ENCODE measurements at places on chromosomes 2 and 18.

- DNase-seq = no peak
Measured at GRCh38 chr2:189113963-189114362, 65.6 kb downstream of the COL5A2 start.

GRCh38 chr2:40164736-40165508 lies 287.0 kb downstream of the SLC8A1 start:
- no peak for DNase-seq

GRCh38 chr2:136116813-136117390 lies 1.0 kb downstream of the CXCR4 start:
- no peak for DNase-seq

- DNase-seq = no peak
Measured at GRCh38 chr2:230000118-230000841, 68.4 kb downstream of the SLC16A14 start.

DNA sequence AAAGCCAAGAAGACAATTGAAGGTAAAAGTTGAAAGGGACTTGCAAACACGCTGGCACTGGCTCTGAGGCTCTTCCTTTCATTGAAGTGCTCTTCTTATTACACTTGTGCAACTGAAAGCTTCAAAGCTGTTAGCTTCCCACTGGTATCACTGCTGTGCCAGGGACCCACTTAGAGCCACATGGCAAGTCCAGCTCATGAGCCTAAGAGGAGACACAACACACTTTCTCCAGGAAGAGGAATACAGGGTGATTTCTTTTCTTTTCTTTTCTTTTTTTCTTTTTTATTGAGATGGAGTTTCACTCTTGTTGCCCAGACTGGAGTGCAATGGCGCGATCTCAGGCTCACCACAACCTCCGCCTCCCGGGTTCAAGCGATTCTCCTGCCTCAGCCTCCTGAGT lies 218.2 kb downstream of the ATAD2B start:
- DNase-seq = no peak

DNA sequence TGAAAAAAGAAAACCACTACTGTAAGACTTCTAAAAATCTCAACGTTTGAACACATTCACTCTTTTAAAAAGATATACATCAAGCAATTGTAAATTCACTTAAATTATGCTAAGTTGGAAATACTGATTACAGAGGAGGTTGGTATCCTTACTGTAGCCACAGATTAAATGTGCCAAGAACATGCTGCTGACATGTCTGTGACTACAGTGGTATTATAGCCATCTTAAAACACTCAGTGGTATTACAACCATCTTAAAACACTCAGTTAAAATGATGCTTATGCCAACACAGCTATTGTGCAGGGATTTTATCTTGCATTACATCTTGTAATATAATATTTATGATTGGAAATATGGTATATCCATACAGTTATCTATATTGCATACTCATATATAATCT lies 50.0 kb downstream of the TMEM131 start:
- no peak for DNase-seq

DNA sequence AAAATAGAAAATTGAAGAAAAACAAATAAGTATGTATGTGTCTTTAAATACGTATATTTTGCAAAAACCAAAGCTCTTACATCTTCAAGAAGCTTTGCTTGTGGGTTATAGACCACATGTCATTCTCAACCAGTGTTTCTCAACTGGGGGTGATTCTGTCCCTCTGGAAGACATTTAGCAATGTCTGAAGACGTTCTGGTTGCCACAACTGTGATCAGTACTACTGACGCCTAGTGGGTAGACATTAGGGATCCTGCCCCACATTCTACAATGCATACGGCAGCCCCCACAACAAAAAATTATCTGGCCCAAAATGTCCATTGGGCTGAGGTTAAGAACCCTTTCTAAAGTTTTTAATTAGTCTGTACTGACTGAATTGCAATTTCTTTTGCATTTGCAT lies 48.4 kb downstream of the UNC50 start:
- DNase-seq = no peak

- no peak for DNase-seq
Measured at GRCh38 chr2:46076875-46077274, 220.3 kb upstream of the EPAS1 start.

- DNase-seq = peak; percentile 21
Measured at GRCh38 chr2:186546846-186547245, 43.0 kb upstream of the ITGAV start.

DNA sequence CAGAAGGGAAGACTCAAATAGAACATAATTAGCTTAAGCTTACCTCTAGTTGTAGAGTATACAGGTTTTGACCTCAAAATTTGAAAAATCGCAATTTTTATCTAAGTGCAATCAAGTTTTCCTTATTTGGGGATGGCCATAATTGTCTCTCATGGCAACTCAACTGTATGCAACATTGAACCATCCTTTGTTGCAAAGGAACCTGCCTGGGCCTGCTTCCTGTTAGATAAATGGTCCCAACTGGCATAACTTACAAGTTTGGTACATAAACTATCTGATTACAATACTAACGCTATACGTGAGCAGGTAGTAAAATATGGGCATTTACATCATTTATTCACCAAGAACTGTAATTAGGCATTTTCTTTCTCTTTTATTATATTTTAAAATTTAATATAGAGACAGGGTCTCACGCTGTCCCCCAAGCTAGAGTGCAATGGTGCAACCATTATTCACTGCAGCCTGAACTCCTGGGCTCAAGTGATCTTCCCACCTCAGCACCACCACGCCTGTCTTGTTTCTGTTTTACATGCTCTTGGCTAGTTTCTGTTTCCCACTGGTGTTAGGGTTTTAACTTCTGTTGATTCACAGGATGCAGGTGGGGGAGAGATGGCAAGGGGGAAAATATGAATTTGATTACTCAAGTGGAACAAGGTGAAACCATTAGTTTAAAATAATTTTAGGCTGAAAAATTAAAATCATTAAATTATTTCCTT lies 55.3 kb upstream of the B3GNT2 start:
- DNase-seq = peak; percentile 37

GRCh38 chr2:27796791-27797765 lies 25.6 kb downstream of the MRPL33 start:
- DNase-seq = no peak

GRCh38 chr18:43507842-43508481 lies 230.7 kb upstream of the SYT4 start:
- no peak for DNase-seq

- no peak for DNase-seq
Measured at GRCh38 chr2:864501-865106, 86.0 kb upstream of the SNTG2 start.

- DNase-seq = peak; percentile 81
Measured at GRCh38 chr18:54357660-54358494, at the start of the genes C18orf54 and STARD6. Gene C18orf54 (plus strand): TSS chr18:54357906. CDS start chr18:54360573, 2,667 bp downstream. Gene STARD6 (minus strand): TSS chr18:54357858. CDS start chr18:54354573, 3,285 bp downstream.

GRCh38 chr2:222492683-222493082 lies 68.3 kb downstream of the SGPP2 start:
- no peak for DNase-seq

DNA sequence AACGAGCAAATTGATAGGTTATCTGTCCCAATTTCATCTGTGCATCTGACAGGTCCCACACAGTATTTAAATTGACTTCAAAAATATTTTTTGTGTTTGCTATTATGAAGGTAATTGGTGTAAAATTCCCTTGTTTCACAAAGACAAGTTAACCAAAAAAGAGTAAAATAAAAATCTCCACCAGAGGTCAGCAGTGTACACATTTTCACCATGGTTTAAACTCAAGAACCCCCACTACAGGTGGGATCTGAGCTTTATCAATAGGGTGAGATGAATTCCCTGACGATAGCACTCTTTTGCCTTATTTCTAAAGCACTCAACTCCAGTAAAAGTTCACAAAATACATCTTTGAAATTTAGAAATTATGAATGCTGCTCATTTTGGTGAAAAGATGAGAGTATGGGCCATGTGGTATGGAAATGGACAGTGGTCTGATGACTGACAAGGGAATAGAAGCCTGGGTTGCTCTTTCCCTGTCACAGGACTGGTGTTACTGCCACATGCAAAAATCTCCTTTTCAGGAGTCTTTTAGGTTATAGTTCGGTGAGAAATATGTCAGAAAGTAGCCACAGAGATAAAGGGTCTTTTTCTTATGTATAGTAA lies 68.0 kb downstream of the SERPINB8 start:
- peak; percentile 44 for DNase-seq

DNA sequence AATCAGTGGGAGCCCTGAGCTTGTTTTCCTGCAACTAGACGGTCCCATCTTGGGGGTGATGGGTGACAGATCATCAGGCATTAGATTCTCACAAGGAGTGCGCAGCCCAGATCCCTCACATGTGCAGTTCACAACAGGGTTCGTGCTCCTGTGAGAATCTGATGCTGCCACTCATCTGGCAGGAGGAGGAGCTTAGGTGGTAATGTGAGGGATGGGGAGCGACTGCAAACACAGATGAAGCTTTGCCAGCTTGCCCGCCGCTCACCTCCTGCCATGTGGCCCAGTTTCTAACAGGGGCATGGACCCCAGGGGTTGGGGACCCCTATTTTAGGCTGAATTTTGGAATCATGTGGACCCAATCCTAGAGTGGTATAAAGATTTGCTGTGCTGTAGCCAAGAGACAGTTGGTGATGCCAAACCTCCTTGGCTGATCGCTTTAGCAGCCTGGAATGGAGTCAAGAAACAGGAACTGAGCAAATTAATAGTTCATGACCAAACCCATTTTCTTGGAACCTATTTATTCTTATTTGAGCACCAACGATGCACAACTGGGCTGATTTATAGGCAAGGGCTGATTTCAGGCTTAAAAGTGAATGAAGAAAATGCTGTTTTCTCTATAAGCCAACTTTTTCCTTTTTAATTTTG lies 25.7 kb downstream of the LPIN1 start:
- no peak for DNase-seq

DNA sequence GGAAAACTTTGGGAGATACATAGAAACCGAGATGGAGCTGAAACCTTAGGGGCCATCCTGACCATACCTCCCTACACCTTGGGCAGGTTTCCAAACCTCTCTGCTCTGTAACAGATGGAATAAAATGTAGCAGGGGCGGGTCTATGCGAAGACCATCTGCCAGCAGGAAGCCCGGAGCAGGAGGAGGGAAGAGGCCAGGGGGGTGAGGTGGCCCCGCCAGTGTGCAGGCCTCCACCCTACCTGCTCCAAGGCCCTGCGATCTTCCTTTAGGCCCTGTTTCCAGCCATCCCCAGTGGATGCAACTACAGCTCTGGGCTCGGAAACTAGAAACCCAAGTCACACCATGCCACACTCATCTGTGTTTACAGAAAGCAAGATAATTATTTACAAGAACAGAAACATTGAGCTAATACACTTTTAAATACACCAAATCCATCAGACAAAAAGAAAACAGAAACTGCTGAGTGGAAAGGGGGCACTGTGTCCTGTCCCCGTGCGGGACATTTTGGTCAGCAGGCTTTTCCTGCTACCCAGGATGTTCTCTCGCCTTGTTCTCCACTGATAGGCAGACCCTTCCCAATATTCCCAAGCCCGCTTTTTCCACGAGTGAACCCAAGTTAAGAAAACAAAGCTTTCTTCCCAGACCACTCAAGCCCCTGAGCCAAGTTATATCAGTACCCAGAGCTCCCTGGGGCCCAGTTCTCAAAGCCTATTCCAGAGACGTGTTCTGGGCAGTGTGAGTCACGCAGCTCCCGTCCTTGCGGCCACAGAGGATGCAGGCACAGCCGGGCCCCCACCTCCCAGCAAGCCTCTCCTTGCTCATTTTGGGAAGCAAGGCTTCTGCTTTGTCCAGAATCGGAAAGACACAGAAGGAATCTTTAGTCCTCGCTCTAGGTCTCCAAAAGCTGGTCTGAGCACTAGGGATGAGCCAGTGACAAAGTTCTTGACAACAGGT lies 17.3 kb downstream of the CIB4 start:
- no peak for DNase-seq

GRCh38 chr2:241595600-241596140 lies 37.1 kb downstream of the BOK start:
- no peak for DNase-seq

DNA sequence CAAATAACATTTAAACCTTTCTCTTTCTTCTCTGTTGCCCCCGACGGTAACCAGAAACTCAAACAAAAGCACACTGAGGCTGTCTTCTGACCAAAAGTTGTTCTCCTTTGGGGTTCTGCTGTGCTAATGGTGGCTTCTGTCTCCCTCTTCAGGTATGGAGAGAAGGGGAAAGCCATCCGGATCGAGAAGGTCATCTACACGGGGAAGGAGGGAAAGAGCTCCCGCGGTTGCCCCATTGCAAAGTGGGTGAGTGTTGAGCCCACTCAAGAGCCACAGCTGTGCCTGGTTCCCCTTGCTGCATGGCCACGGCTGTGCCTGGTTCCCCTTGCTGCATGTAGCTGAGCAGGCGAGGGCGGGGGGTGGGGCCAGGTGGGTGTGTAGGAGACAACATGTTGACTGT lies 67.4 kb downstream of the BOLA3 start:
- no peak for DNase-seq

GRCh38 chr2:215624423-215624829 lies 188.6 kb upstream of the FN1 start:
- DNase-seq = peak; percentile 92
